Chondrocyte (in vitro differentiated cells): ENCODE measurements at places on chromosomes 3 and 15.
A peak's percentile ranks its signal among the peaks of the same experiment; 100 is the strongest.

DNA sequence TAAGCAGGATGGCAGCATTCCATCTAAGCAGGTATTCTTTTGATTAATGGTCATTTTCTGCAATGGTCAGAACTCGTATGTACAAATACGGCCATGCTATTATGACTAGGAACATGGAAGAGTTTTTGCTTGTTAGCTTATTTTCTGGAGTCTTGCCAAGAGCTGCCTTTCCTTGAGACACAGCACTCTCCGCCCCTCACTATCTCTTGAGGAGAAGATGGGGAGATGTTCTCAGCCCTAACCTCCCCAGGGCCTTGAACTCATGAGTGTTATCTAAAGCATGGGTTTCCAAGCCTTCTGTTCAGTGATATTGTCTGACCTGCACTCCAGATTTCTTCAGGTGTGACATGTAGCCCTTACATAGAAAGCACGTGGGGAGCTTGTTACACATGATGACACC is 65.9 kb upstream of the ACTC1 start:
- no peak for DNase-seq
- peaks cover 32% of the 10 kb centered on the region for H3K36me3 ChIP-seq
- no peaks in the 10 kb centered on the region for H3K4me1 ChIP-seq
- H3K27me3 ChIP-seq, result no peaks in the 10 kb centered on the region
- H3K4me3 ChIP-seq, result no peak overlapping the region

DNA sequence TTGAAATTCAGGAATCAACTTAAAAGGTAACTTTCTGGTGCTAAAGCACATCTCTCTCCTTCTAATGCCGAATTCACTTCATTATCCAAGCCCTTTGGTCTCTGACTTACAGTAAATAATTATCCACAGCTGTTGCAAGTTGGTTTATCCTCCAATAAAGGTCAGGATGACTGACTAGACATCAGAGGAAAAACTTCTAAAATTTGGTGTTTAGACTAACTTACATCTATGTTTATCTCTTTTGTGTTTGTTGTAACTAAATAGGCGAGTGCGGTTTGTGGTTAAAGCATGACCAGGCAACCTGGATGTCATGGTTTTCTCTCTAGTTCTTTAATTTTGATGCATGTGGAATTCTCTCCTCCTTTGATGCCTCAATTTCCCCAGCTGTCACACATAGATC is 237.4 kb upstream of the LRTM1 start:
- no peaks in the 10 kb centered on the region for H3K36me3 ChIP-seq
- H3K27ac ChIP-seq, result no peak overlapping the region
- H3K27me3 ChIP-seq, result no peaks in the 10 kb centered on the region
- H3K4me1 ChIP-seq, result peaks cover 51% of the 10 kb centered on the region
- H3K4me3 ChIP-seq, result no peak overlapping the region

DNA sequence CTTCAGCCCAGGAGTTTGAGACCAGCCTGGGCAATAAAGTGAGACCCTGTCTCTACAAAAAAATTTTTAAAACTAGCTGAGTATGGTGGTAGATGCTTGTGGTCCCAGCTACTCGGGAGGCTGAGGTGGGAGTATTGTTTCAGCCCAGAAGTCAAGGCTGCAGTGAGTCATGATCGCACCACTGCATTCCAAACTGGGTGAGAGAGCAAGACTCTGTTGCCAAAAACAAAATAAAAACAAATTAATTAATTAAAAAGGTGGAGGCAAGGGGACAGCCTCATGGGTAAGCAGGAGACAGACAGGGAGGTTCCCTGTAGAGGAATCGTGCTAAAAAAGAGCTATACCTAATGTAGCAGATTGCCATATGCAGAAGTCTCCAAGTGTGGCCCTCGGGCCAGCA is 12.6 kb downstream of the HAPLN3 start:
- H3K27me3 ChIP-seq, result no peaks in the 10 kb centered on the region
- DNase-seq, result no peak
- no peak overlapping the region for H3K27ac ChIP-seq
- H3K36me3 ChIP-seq, result peaks cover 17% of the 10 kb centered on the region

GRCh38 chr3:24005669-24006068 is 60.6 kb downstream of the NR1D2 start:
- no peak for DNase-seq
- H3K4me1 ChIP-seq, result no peaks in the 10 kb centered on the region
- no peak overlapping the region for H3K27ac ChIP-seq
- H3K36me3 ChIP-seq, result no peaks in the 10 kb centered on the region

DNA sequence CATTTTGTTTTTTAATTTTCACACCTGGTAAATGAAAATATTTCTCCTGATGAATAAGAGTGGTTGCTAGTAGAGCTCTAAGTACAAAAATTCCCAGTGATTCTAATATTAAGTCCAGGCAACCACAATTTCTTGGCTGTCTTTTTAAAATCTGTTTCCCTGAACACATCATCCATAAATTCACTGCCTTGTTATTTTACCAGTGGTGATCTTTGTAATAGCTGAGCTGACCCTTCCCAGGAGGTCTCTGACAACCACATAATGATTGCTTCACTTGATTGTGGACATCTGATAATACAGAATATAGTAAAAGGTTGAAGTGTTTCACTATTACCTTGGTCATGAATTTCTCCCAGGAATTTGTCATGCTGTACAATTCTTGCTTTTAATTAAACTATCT is 13.9 kb upstream of the TOP2B start:
- peaks cover 6% of the 10 kb centered on the region for H3K4me1 ChIP-seq
- no peaks in the 10 kb centered on the region for H3K36me3 ChIP-seq
- no peak overlapping the region for H3K27ac ChIP-seq
- H3K4me3 ChIP-seq, result no peak overlapping the region
- no peaks in the 10 kb centered on the region for H3K27me3 ChIP-seq

DNA sequence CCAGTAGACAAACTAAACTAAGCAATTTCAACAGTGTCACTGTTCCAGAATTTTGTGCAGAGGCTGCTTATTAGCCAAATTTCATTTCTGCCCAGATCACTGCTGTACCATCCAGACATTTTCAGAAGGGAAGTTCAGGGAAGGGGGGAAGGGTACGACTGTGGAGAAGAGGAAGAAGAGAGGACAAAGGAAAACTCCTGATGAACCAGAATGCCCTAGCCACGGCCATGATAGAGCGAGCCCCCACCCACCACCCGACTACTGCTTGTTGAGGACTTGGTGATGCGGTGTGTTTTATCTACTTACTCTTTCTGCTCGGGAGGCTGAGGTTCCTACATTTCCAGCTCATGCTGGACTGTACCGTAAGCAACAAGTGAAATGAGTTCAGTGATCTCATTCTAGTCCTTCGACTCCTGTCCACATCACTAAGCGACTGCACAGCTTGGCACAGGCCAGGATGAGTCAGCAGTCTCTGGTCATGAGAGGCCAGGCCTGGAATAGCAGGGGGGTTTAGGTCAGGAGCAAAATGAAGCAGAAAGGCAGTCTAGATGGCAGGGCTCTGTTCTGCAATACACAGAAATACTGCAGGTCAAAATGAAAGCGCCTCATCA is 330.8 kb downstream of the TIGIT start:
- peaks cover 64% of the 10 kb centered on the region for H3K4me1 ChIP-seq
- H3K4me3 ChIP-seq, result peak overlapping the region; percentile 71
- H3K36me3 ChIP-seq, result no peaks in the 10 kb centered on the region
- DNase-seq, result no peak

- no peaks in the 10 kb centered on the region for H3K27me3 ChIP-seq
- peaks cover 46% of the 10 kb centered on the region for H3K4me1 ChIP-seq
- peak overlapping the region; percentile 90 for H3K27ac ChIP-seq
- DNase-seq, result no peak
- H3K4me3 ChIP-seq, result peak overlapping the region; percentile 41
Observed at GRCh38 chr3:143536817-143537535, 311.3 kb downstream of the SLC9A9 start.

DNA sequence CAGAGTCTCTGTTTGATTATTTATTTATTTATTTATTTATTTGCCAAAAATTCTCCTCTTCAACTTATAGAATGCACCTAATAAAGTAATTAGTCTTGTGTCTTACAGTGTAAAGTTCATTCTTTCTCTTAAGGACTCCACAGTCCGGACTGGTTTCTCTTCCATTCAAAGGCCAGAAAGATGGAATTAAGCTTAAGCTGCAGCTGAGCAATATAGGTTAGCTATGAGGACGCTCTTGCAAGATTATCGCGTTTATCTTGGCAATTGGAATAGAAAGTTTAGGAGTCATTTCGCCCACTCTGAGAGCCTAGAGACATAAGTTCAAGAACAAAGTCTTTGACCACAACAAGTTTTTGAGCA is 15.0 kb downstream of the TAGLN3 start:
- H3K4me3 ChIP-seq, result no peak overlapping the region
- no peak for DNase-seq
- no peak overlapping the region for H3K27ac ChIP-seq
- H3K36me3 ChIP-seq, result no peaks in the 10 kb centered on the region
- peaks cover 30% of the 10 kb centered on the region for H3K4me1 ChIP-seq

GRCh38 chr15:91318931-91319330 is 218.9 kb downstream of the SV2B start:
- H3K27me3 ChIP-seq, result peaks cover 7% of the 10 kb centered on the region
- no peak overlapping the region for H3K27ac ChIP-seq
- no peaks in the 10 kb centered on the region for H3K36me3 ChIP-seq
- no peak overlapping the region for H3K4me3 ChIP-seq
- DNase-seq, result no peak

DNA sequence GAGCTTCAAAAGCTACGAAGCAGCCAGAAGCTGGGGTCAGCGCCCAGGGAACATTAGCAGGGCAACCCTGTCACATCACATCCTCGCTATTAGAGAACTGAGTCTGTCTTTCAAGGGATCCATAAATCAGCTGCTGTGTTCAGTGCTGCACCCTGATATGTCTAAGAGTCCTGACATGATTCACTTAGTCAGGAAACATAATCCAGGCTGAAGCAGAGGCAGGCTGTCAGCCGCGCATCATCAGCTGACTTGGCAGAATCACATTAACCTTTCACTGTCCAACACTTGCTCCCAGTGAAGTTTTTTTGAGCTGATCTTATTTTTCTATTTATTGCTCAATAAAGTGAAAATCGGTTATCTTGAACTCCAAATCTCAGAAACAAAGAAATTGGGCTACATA is 23.5 kb downstream of the MYH15 start:
- H3K4me3 ChIP-seq, result no peak overlapping the region
- DNase-seq, result no peak
- peaks cover 3% of the 10 kb centered on the region for H3K27me3 ChIP-seq

DNA sequence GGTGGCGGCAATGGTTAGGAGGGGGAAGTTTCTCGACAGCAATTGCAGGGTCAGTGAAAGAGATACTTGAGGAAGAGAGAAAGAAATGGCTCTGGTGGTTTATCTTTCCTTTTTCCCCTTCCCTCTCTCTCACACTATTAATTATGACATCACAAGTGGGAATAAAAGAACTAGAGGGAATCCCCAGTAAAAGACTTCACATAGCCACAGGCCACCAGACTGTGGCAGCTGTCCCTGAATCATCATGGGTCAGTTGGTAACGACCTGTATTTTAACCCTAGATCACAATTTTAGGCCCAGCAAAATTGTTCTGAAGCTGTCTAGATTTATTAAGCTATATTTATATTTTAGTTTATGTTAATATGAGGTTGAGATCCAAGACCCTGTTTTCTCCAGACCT is 40.3 kb downstream of the MBNL1 start:
- no peak overlapping the region for H3K4me3 ChIP-seq
- peak overlapping the region; percentile 87 for H3K27ac ChIP-seq
- peaks cover 6% of the 10 kb centered on the region for H3K36me3 ChIP-seq
- peaks cover 47% of the 10 kb centered on the region for H3K4me1 ChIP-seq
- no peaks in the 10 kb centered on the region for H3K27me3 ChIP-seq

GRCh38 chr3:64161481-64161952 is 63.7 kb downstream of the PRICKLE2 start:
- H3K36me3 ChIP-seq, result peaks cover 42% of the 10 kb centered on the region
- peak overlapping the region; percentile 89 for H3K27ac ChIP-seq
- H3K4me3 ChIP-seq, result no peak overlapping the region

DNA sequence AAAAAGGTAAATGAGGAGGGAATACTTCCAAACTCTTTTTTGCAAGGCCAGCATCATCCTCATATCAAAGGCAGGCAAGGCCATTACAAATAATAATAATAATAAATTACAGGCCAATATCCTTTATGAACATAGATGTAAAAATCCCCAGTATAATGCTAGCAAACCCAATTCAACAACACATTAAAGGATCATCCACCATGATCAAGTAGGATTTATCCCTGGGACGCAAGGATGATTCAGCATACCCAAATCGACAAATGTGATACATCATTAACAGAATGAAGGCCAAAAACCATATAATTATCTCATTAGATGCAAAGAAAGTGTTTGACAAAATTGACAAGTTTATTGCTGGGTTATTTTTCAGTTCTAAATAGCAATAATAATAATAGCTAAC is 53.6 kb downstream of the GHSR start:
- no peak for DNase-seq
- H3K4me3 ChIP-seq, result no peak overlapping the region
- H3K27me3 ChIP-seq, result no peaks in the 10 kb centered on the region
- H3K27ac ChIP-seq, result peak overlapping the region; percentile 12
- peaks cover 34% of the 10 kb centered on the region for H3K4me1 ChIP-seq

DNA sequence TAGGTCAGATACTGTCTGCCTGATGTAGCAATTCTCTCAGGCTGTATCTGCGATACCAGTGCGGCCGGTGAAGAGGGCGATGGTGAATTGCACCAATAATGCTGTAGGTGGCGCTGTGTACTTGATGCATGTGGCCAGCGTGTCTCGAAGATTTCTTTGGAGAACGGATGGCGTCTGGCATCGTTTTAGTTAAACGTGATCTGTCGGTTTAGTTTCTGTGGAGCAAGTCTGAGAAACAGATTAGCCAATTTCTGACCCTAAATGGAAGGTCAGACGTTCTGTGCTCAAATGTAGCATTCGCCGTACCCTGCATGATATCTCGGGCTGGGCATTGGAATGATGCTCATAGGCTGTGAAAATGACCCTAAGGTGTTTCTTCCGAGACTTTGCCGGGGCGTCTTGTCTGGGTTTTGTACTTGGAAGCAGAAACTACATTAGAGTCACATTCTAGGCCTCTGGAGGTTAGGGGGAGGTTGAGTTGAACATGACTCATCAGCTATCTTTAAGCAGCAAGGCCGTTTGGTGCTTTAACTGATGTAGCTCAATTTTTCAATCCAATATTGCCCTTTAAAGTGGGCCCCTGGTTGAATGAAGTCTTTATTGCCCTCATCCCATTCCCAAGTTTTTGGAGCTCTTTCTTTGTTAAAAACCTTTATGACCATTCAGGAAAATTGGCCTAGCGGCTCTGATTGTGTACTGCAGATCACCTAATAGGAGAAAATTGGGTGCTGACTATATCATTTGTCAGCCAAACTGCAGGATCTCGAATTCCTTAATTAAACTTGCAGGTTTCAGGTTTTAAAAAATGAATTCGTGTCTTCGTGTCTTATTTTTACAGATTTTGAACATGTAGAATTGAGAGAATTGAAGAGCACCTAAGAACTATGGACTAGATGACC is 80.0 kb downstream of the SQOR start:
- peak overlapping the region; percentile 17 for H3K4me3 ChIP-seq
- no peak for DNase-seq
- peaks cover 2% of the 10 kb centered on the region for H3K36me3 ChIP-seq
- H3K4me1 ChIP-seq, result peaks cover 6% of the 10 kb centered on the region
- no peak overlapping the region for H3K27ac ChIP-seq
